ENCODE measurements at places on chromosomes 1 and 21. TPM values are rescaled to one million over a fixed set of nuclear protein-coding genes. Genes with fewer than 3 reads are reported as not detected.

The CRNN gene
- not detected for total RNA-seq

GRCh38 chr1:100299521-100300222 is 33.7 kb downstream of the RTCA start:
- DNase-seq = no peak

The TNFRSF18 gene
- 0.18 TPM for total RNA-seq

The SUSD4 gene
- total RNA-seq = not detected

GRCh38 chr21:45318556-45319404 is 31.1 kb upstream of the POFUT2 start:
- peak; percentile 74 for DNase-seq

DNA sequence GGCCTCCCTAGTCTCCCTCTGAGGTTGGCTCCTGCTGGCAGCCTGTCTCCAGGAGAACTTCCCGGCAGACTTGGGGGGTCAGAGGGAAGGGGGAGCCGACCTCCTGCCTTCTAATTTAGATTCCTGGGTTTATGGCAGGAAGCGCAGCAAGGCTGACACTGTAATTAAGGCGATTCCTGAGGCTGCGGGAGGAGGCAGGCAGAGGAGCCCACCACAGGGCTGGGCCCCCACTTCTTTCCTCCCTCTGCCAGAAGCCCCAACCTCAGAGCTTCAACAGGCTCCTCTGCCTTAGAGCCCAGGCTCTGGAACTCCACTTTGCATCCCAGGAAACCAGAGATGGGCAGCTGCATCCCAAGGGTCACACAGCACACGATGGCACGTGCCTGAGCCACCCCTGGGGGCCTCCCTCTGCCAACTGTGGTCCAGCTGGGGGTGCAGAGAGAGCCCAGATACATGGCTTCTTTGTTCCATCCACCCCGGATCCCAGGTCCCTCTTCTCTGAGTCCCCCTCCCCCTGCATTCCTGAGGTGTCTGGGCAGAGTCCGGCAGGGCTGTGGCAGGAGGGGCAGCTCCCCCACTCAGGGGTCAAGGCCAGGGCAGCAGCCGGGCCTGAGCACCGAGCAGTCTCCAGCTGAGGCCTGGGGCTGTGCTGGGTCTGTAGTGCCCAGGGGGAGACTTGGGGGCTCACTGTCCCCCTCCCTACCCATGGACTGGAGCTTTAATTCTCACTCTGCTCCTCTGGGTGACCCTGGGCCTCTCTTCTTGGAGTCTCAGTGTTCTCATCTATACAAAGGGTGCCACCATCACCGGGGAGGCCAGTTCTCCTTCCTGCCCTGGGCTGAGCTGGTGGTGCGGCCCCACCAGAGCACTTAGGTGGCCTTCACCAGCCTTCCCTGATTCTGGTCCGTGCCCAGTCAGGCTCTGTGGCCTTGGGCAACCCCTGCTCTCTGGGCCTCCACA is 39.4 kb upstream of the FAM131C start:
- DNase-seq = no peak

- no peak for DNase-seq
These were observed 974 bp upstream of the FNBP1L start for GRCh38 chr1:93446837-93447451.
